Endodermal cell (in vitro differentiated cells): ENCODE measurements at places on chromosomes 1 and 21.
A peak's percentile ranks its signal among the peaks of the same experiment; 100 is the strongest.

- no peak for DNase-seq
Measured at GRCh38 chr1:89429062-89429461, 65.2 kb downstream of the GBP6 start.

GRCh38 chr1:160206036-160206389, 829 bp downstream of the PEA15 start:
- DNase-seq: no peak

DNA sequence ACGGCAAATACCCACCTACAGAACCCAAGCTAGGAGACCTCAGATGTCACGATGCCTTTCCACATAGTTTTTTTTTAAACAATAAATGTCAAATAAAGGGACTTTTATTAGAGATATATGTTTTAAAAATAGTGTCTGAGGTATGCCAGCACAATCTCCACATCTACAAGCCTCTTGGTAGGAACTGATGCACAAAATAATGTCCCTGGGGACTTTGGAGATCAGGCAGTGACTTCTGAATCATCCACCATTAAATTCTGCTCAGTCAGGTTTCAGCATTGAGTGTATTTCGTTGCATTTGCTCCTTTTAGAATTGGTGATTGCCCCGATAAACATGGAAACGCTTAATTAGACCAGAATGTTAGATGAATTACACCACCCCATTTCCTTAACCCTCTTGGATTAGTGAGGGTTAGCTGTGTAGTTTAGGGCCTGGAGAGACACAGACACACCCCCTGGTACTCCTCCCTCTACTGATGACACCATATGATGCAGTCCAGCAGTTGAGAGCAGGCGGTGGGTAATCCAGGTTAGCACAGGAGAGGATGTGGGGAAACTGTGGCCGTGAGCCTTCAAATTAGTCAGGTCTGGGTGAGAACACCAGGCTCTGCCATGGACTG, 33.6 kb downstream of the LGR6 start:
- no peak for DNase-seq

DNA sequence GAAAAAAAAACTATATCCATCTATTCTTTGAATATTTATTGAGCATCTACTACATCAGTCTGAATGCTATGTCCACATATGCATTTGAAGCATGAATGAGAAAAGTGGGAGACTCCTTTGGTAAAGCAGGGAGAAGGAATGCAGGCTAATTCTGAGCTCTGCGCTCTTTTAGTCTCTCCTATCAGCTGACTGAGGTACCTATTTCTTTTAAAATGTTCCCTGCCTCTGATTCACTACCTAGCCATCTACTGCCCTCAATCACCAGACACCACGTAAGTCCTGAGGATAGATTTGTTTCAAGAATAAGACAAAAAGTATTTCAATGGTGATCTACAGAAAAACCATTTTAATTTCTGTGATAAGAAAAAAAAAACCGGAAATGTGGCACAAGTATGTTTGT, 3.8 kb upstream of the RGS13 start:
- DNase-seq: no peak

DNA sequence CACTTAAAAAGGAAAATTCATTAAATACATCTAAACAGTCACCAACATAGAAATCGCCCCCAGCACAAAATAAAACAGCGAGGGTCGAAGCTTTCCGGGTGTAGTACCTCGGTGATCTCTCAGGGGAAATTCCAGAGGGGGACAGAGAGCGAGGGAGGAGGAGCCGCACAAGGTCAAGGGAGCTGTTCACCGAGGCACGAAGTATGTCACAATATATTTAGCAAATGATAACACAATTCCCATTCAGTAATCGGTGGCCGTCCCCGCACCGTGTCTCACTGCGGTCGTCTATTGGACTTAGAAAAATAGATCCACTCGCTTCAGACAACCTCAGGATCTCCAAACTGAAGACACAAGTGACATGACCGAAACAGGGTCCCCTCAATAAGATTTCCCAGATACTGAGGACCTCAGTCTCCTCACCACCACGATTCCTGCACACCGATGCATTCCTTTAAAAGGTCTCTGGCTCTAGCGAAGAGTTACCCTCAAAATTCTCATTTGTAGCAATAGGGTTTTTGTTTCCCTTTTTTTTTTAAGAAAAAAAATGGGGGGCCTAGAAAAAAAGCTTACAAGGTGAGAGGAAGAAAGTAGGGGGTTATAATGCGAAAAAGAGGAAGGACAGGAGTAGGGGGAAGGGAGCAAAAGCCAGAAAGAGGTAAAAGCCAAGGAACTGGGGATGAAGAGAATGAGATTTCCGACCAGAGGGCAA, 1.1 kb downstream of the LPGAT1 start:
- peak; percentile 83 for DNase-seq

GRCh38 chr1:11790880-11791715, 14.7 kb downstream of the MTHFR start:
- DNase-seq: no peak

- DNase-seq: no peak
Measured at GRCh38 chr1:46303872-46304326, 401 bp downstream of the UQCRH start.

GRCh38 chr1:34843392-34844251, 15.9 kb downstream of the SMIM12 start:
- peak; percentile 77 for DNase-seq

GRCh38 chr1:243507672-243508302, 251.9 kb downstream of the SDCCAG8 start:
- DNase-seq: no peak

DNA sequence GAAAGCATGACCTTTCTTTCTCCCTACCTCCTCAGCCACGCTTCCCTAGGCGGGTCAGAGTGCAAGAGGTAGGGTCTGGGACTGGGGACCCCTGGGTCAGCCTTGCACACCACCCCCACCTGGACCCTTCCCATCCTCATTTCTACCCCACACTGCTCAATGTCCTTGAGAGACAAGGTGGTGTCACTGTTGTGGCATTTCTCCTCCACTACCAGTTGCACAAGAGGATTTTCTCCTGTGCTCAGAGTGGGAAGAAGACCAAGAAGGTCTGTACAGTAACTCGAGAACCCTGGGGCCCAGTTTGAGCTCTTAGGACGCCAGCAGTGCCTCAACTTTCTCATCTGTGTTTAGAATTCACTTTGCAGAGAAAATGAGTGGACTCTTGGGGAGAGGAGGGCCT, 49.4 kb upstream of the CD34 start:
- no peak for DNase-seq

DNA sequence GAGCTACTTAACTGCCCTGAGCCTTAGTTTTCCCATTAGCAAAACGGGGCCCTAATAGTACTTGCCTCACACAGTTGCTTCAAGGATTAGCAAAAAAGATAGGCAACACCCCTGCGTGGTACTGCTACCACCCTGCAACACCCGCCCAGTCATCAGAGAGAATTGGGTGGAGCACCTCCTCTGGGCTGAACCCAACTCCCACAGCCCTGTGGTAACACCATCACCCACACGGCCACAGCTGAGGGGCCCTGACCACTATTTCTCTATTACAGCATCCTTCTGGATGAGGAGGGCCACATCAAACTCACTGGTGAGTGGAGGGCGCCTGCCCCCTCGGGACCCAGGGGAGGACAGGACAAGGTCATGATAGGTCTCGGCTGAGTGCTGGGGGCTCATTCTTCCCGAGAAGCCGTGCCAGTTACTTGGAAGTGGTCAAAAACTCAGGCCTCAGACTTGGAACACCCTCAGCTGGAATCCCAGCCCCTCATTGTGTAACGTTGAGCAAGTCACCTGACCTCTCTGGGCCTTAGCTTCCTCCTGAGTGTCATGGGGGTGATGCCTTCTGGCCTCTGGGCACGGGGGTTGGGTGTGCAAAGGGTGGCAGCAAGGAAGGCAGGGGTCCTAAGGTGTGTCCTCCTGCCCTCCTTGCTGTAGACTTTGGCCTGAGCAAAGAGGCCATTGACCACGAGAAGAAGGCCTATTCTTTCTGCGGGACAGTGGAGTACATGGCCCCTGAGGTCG, 24.6 kb downstream of the RPS6KA1 start:
- no peak for DNase-seq

- DNase-seq: peak; percentile 79
Measured at GRCh38 chr1:12539705-12540579, 78.1 kb downstream of the DHRS3 start.

DNA sequence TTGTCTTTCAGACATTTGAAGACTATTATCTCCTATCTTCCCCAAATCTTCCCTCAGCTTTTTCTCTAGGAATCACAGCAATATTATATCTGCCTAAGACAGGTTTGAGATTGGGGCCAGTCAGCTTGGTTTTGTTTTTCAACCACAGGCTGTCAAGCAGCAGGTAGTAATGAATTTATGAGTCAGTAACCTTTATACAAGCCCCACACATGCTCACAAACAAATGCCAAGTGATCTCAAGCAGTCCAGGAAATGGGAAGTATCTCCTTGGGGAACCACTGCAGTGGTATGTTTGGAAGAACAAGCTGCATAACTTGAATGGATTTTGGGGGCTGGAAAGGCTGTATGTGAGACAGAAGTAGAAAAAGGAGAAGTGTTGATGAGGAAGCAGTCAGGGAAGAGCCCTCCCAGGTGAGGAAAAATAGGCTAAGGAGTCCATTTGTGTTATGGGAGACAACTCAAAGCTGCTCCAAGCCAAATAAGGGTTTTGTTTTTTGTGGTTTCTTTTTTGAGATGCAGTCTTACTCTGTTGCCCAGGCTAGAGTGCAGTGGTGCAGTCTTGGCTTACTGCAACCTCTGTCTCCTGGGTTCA, 2.1 kb downstream of the DHDDS start:
- DNase-seq: no peak

- no peak for DNase-seq
Measured at GRCh38 chr1:1763657-1764621, 14.3 kb downstream of the NADK start.

DNA sequence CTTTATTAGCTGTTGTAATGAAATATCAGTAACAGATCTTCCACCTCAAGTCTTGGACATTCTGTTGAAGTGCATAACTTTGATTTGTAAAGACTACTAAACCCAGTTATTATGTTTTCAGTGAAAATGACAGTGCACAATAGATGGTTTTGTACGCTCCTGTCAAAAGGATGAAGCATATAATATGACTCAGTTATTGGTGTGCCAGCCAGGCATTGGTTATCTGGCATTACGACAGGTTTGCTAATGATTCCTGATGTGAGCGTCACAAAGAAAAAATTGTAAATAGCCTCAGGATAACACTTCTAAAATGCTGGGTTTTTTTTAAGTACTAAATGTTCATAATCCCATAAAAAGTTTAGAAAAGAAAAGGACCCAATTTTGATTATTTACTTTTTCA, 147.9 kb downstream of the MAGI3 start:
- no peak for DNase-seq

- DNase-seq: no peak
Measured at GRCh38 chr1:157596384-157596783, 1.5 kb downstream of the FCRL4 start.

- DNase-seq: no peak
Measured at GRCh38 chr1:192973988-192974387, 85.2 kb downstream of the UCHL5 start.

- DNase-seq: no peak
Measured at GRCh38 chr1:180577361-180577760, 18.6 kb downstream of the OVAAL start.

- DNase-seq: peak; percentile 32
Measured at GRCh38 chr1:36486439-36487335, 4.0 kb upstream of the CSF3R start.

DNA sequence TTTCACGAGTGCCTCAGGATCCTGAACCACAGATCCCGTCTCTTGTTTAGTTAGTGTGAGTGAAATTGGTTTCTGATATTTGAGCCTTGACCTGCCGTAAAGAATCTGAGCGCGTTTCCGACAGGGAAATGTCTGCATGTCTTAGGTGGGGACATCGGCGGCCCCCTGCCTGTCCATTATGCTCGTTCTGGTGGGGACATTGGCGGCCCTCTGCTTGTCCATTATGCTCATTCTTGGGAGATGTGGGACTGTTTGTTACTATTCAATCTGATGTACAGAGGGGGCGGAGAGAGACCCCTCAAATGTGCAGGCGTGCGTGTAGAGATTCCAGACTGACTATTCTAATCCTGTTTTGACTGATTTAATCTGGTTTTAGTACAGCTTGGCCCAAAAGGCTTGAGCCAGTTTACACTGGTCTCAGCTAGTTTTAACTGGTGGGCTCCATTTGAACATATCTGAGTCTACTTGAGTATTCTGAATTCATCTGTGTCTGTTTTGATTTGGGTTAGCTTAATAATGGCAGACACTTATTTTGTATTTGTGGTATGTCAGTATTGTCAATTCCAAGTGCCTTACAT, 6.6 kb upstream of the TINAGL1 start:
- no peak for DNase-seq

DNA sequence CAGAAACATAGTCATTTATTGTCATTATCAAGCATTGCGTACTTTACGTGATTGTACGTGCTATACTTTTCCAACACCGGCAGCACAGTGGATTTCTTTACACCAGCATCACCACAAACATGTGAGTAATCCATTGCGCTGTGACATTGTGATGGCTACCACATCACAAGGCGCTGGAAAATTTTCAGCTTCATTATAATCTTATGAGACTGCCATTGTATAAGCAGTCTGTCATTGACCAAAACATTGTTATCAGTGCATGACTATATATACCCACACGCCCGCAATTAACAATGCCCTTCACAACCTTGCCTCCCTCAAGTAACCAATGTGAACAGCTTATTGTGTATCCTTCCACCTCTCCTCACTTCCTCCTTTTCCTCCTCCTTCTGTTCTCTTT, 137.6 kb downstream of the ZZZ3 start:
- no peak for DNase-seq

- DNase-seq: no peak
Measured at GRCh38 chr1:37537378-37537777, 16.7 kb downstream of the SNIP1 start.

DNA sequence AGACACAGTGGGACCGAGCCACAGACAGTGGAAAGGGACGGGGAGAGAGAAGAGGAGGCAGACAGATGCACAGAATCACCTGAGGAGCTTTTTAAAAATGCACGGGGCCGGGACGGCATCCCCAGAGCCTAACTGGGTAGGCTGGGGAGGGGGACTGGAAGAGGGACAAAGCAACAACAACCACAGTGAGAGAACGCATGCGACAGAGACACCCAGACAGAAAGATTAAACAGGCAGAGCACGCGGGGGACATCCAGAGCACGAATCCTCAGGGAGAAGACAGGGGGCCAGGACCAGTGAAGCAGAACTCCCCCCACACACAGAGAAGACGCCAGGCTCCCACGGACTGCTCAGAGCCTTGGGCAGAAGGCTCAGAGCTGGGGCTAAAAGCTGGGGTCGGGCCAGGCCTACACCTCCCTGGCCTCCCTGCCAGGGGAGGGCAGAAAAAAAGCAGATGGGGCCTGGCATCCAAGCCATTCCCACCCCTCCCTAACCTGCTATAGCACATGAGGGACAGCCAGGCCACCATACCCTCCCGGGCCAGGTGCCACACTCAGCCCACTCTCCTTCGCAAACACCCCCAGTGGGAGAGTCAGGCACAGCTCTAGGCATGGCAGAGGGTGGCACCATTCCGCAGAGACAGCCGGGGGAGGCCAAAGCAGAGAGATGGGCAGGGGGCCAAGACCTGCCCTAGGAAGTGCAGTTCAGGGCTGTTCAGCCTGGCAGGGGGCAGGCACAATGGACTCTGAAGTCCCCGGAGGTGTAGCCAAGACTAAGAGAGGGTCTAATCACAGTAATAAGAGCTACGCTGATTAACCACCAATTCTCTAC, 29.8 kb upstream of the COL16A1 start:
- DNase-seq: no peak
